CD4-positive, alpha-beta T cell (primary cell): ENCODE measurements at places on chromosomes 12 and 14. TPM values are rescaled to one million over a fixed set of nuclear protein-coding genes. Genes with fewer than 3 reads are reported as not detected.

Gene FICD
- 2.7 TPM for total RNA-seq

Gene KLRC1
- total RNA-seq = not detected

Gene ZC2HC1C
- total RNA-seq = 0.22 TPM

Gene SYCP3
- total RNA-seq = 0.22 TPM

Gene BEGAIN
- total RNA-seq = 2.0 TPM

Gene PLCZ1
- not detected for total RNA-seq

Gene PAPLN
- 0.14 TPM for total RNA-seq

Gene OTUB2
- not detected for total RNA-seq

Gene C12orf54
- not detected for total RNA-seq

Gene DPF3
- 0.27 TPM for total RNA-seq

- H3K4me1 ChIP-seq = no peaks in the 10 kb centered on the region
- H3K4me3 ChIP-seq = no peak overlapping the region
- H3K27me3 ChIP-seq = no peaks in the 10 kb centered on the region
- no peak overlapping the region for H3K27ac ChIP-seq
Observed at GRCh38 chr12:92574911-92575570, 127.7 kb upstream of the PLEKHG7 start.

GRCh38 chr12:110280392-110280778 lies 662 bp upstream of the ATP2A2 start:
- H3K27ac ChIP-seq = peak overlapping the region; percentile 40
- H3K4me1 ChIP-seq = peaks cover 18% of the 10 kb centered on the region

- DNase-seq = no peak
- no peak overlapping the region for H3K4me3 ChIP-seq
- peaks cover 73% of the 10 kb centered on the region for H3K36me3 ChIP-seq
Observed at GRCh38 chr14:103695296-103696069, 19.8 kb downstream of the XRCC3 start.

DNA sequence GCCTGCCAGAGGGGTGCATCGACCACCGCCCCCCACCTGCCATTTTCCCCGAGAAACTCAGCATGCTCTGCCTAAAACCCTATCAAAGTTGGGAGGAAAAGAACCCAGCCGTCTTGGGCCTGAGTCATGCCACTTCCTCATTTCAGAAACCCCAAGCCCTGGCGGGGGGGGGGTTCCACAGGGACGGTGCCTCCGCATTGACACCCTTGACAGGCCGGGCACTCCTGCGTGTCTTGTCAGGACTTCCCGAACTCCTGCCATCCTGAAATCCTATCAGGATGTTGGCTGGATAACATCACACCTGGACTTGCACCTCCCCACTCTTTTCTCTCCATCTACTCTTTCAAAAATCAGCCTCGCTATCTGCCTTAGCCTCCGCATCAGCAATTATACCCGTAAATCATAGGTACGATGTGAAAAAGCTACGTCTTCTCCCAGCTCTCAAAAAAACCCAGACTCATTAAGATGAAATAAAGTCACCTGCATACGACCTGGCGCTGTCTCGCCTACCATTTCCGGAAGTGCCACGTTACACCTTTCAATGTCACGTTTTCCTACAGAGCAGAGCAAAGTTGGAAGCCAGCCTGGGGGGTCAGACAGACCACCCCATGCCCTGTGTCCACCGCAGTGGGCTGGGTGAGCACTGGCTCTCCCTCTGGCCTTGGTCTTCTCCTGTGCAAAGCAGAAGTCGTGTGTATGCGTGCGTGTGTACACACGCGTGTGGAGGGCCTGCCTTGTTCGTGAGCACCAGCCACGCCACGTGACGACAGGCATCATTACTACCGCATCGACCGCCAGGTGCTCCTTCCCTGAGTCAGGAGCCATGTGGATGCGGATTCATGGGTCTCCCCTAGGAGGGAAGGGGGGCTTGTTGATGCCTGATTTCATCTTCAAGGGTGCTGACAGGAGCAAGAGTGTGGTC lies 96.7 kb downstream of the RFLNA start:
- peaks cover 16% of the 10 kb centered on the region for H3K36me3 ChIP-seq
- DNase-seq = peak; percentile 53
- H3K4me3 ChIP-seq = no peak overlapping the region
- H3K27ac ChIP-seq = peak overlapping the region; percentile 23
- peaks cover 54% of the 10 kb centered on the region for H3K4me1 ChIP-seq

DNA sequence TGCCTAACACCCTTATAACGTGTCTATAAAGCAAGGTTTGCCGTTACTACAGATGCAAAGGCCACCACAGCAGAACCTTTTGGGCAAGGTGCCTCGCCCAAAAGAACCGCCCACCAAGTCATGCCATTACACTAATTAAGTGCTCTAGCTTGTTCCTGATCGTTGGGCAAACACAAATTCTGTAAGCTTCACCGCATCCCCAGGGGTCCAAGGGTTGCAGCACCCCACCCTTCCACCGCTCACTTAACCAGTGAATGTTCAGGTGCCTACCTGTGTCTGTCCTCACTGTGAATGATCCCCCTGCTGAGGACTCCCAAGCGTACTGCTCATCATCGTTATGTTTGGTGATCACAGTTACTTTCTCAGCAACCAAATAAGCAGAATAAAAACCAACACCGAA lies 1.4 kb downstream of the HSP90AA1 start:
- H3K27ac ChIP-seq = peak overlapping the region; percentile 98
- peaks cover 51% of the 10 kb centered on the region for H3K4me1 ChIP-seq

DNA sequence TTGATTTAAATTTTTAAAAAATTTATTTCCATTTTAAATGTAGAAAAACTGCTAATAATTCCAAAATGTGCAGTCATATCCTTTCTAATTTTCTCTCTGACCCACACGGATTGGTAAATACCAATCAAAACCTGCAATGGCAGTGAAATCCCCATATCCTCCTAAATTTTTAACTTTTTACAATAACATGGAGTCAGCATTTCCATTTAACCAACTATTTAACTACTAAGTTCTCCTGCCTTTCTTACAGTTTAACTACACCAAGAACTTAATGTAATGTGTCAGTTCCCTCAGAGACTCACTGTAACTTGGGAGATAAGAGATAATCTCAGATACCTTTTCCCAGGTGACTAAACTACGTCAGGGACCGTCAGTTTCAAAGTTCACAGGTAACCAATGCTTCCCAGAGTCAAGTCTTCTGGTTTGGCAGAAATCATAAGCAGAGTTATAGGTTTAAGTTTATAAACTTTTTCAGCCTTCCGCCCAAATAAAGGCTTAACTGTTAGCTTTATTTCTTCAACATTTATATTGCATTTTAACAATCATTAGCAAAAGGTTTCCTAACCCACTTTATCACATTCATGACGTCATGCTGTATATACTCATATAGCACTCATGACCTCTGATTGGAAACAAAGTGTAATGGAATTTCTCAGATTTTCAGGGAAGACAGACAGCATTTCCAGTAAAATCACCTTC lies 7.6 kb downstream of the KRAS start:
- H3K27me3 ChIP-seq = no peaks in the 10 kb centered on the region
- H3K36me3 ChIP-seq = peaks cover 29% of the 10 kb centered on the region
- DNase-seq = no peak
- H3K4me3 ChIP-seq = no peak overlapping the region

DNA sequence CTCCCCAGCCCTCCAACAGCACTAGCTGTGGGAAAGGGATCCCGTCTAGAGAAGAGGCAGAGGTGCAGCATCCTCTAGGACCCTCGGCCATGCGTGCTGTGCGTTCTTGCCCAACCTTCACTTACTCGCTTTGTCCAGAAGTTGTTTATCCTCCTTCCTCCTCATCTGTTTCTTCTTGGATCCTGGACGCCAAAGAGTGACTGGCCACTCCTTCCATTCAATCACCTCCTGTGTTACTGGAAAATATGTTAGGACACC lies 140.5 kb downstream of the ZFP36L1 start:
- no peak for DNase-seq
- H3K4me3 ChIP-seq = no peak overlapping the region

- DNase-seq = no peak
- no peaks in the 10 kb centered on the region for H3K27me3 ChIP-seq
- H3K4me1 ChIP-seq = no peaks in the 10 kb centered on the region
- no peak overlapping the region for H3K27ac ChIP-seq
- no peaks in the 10 kb centered on the region for H3K36me3 ChIP-seq
Observed at GRCh38 chr12:47021298-47021697, 58.1 kb upstream of the PCED1B start.

GRCh38 chr14:75379246-75379929 lies 48.4 kb upstream of the JDP2 start:
- H3K4me1 ChIP-seq = no peaks in the 10 kb centered on the region
- H3K27me3 ChIP-seq = peaks cover 13% of the 10 kb centered on the region
- H3K4me3 ChIP-seq = no peak overlapping the region
- H3K36me3 ChIP-seq = no peaks in the 10 kb centered on the region
- H3K27ac ChIP-seq = no peak overlapping the region
